ENCODE measurements at places on chromosomes 12 and 14.
A peak's percentile ranks its signal among the peaks of the same experiment; 100 is the strongest.

- H3K27ac ChIP-seq = no peak overlapping the region
- no peak for DNase-seq
- H3K4me1 ChIP-seq = peaks cover 53% of the 10 kb centered on the region
- peaks cover 3% of the 10 kb centered on the region for H3K36me3 ChIP-seq
- no peaks in the 10 kb centered on the region for H3K27me3 ChIP-seq
Measured at GRCh38 chr12:123118497-123118896, 32.4 kb downstream of the PITPNM2 start.

DNA sequence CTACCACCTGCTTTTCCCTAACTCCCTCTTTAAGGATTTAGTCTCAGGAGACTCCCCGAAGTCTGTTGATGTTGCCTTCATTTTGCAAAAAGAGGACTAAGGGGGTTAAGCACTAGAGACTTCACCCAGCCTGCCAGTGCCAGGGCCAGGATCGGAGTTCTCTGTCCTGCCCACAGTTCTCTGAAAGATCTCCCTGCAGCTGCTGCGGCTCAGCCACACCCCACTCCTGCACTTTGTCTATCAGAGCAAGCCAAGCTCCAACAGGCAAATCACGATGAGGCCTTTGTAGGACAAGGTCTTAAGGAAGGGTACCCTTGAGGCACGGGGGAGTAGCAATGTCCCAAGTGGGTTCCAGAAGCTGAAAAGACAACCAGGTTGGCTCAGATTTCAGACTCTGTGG is 148.8 kb upstream of the EGLN3 start:
- no peak overlapping the region for H3K27ac ChIP-seq
- H3K4me3 ChIP-seq = no peak overlapping the region
- DNase-seq = no peak

DNA sequence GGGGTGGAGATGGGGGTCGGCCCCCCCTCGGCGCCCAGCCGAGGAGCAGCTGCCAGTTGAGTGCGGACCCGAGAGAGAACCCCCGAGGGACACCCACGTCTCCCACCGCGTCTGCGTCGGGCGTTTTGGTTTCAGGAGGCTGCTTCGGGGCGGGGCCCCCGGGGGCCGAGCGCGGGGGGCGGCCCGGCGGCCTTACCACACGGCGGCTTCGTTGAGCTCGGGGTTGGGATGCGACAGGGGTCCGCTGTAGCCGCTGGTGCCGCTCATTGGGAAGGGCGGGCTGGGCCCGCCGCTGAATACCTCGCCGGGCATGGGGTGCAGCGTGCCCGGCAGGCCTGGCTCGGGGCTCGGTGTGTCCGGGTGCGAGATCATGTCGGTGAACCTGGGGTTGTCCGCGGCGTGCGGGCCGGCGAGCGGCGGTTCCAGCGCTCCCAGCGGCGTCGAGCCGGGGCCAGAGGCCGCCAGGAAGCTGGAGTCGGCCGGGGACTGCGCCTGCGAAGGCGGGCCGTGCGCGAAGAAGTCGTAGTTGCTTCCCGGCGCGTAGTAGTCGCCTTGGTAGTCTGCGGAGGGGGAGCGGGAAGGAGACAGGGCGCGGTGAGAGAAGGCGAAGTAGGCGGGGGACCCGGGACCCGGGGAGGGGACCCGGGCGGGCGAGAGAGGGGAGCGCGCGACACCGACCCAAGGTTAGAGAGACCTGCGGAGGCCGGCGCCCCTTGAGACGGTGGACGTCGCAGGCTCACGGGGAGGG is 8.5 kb downstream of the LHX5 start:
- peak overlapping the region; percentile 55 for H3K27ac ChIP-seq
- peaks cover 55% of the 10 kb centered on the region for H3K27me3 ChIP-seq
- no peak for DNase-seq
- H3K4me1 ChIP-seq = peaks cover 12% of the 10 kb centered on the region
- H3K36me3 ChIP-seq = peaks cover 1% of the 10 kb centered on the region

DNA sequence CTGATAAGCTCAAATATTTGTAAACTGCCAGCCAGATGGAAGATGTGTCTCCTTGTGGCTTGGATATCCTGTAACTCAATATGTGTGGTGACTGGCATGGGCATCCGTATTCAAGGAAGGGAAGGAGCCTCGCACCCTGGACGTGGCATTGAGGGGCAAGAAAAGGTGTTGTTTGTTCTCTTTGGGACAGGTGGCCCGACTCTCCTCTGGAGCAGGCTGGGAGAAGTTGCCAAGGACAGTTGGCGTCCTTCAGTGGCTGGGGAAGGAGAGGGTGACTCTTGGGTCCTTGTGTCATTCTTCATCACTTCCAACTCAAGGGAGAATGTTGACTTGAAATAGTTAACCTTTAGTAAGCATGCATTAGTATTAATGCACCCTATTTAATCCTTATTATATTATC is 39.6 kb downstream of the CACNA1C start:
- no peak overlapping the region for H3K27ac ChIP-seq
- H3K36me3 ChIP-seq = no peaks in the 10 kb centered on the region
- DNase-seq = no peak
- no peak overlapping the region for H3K4me3 ChIP-seq
- H3K4me1 ChIP-seq = peaks cover 2% of the 10 kb centered on the region
- H3K27me3 ChIP-seq = no peaks in the 10 kb centered on the region

- peaks cover 19% of the 10 kb centered on the region for H3K4me1 ChIP-seq
- H3K36me3 ChIP-seq = no peaks in the 10 kb centered on the region
- peak overlapping the region; percentile 74 for H3K27ac ChIP-seq
- H3K27me3 ChIP-seq = peaks cover 5% of the 10 kb centered on the region
- peak; percentile 81 for DNase-seq
- H3K4me3 ChIP-seq = peak overlapping the region; percentile 82
Measured at GRCh38 chr14:24080888-24081738, 9.8 kb downstream of the CPNE6 start.

- no peak overlapping the region for H3K27ac ChIP-seq
- no peaks in the 10 kb centered on the region for H3K4me1 ChIP-seq
- H3K36me3 ChIP-seq = no peaks in the 10 kb centered on the region
Measured at GRCh38 chr12:42987216-42987650, 397.7 kb upstream of the PRICKLE1 start.

DNA sequence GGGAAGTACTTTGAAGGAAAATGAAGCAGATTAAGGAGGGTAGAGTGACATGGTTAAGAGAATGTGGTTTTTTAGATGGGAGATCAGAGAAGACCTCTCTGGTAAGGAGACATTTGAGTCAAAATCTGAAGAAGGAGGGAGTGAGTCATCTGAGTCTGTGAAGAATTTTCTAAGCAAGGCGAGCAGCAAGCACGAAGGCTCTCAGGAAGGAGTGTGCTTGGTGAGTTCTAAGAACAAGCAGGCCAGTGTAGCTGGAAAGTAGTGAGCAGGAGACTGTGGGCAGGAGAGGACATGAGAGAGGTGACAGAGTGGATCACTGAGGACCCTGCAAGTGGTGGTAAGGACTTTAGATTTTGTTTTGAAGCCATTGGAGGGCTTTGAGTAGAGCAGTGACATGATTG is 76.3 kb upstream of the FUT8 start:
- H3K27ac ChIP-seq = peak overlapping the region; percentile 92
- H3K4me1 ChIP-seq = peaks cover 53% of the 10 kb centered on the region
- H3K4me3 ChIP-seq = peak overlapping the region; percentile 84
- H3K36me3 ChIP-seq = peaks cover 5% of the 10 kb centered on the region
- peak; percentile 74 for DNase-seq
- no peaks in the 10 kb centered on the region for H3K27me3 ChIP-seq

Measured in T-helper 2 cell treated with Interferon-gamma antibody and Interleukin-4, amounts not matched to agents 5 μg/mL and 100 μg/mL, for 36 hours (primary cell).